ENCODE measurements at places on chromosomes 7 and 10.

DNA sequence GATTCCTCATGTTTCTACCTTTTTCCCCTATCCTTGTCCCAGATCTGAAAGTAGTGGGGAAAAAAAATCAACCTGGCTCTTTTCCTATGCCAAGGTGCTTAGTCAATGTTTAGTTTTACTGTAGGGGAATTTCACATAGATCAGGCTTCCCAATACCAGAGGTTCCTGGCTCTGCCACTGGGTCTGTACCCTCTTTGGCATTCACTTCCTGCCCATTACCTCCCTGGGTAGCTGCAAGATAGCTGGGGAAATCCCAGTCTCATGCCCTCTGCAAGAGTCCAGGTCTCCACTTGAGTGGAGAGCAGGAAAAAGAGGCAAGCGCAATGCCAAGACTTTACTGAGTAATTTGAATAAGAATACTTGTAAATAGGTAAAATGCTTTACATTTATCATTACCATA lies 3.5 kb upstream of the BPGM start:
- no peak for DNase-seq

GRCh38 chr7:49624611-49625010 lies 148.8 kb upstream of the VWC2 start:
- no peak for DNase-seq

- no peak for DNase-seq
Observed at GRCh38 chr10:108663587-108663986, 1259.7 kb downstream of the XPNPEP1 start.

- DNase-seq = no peak
Observed at GRCh38 chr7:78406531-78406930, 608.0 kb downstream of the PHTF2 start.

- no peak for DNase-seq
Observed at GRCh38 chr7:52352013-52352981, 683.1 kb upstream of the POM121L12 start.

DNA sequence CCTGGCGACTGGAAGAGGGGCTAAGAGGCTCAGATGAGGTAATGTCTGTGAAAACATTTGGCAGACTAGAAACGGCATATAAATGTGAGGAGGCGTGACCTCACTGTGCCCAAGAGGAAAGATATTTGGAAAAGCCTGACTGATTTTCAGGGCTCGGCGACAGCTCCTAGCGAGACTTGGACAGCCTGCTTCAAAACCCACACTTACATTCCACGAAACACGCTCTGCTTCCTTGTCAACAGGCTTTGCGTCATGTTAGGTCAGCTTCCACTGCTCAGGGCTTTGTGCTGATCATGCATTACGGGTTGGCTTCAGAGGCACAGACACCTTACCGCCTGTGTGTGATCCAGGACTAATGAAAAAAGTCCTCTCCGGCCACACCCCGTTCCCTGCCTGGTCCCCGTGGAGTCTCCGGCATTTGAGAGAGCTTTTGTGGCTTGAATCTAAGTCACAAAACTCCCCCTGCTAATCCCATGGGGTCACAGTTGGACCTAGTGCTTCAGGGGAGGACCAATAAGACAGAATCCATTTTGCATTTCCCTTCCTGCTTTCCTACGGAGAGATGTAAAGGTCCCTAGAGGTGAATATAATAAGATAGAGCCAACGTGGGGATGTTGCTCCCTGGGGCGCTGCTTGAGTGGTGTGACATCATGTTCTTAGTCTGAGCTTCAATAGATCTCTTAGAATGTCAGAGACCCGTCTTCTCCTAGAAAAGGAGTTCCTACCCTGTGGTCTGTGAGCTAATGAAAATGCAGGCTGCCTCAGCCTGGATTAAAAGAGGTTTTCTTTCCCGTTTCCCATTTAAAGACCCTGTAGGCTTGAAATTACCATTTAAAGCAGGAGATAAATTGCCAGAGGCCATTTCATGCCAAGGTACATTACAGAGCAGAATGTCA lies 25.5 kb downstream of the FGFBP3 start:
- DNase-seq = no peak

- DNase-seq = no peak
Observed at GRCh38 chr7:157224627-157225026, 85.9 kb downstream of the UBE3C start.

DNA sequence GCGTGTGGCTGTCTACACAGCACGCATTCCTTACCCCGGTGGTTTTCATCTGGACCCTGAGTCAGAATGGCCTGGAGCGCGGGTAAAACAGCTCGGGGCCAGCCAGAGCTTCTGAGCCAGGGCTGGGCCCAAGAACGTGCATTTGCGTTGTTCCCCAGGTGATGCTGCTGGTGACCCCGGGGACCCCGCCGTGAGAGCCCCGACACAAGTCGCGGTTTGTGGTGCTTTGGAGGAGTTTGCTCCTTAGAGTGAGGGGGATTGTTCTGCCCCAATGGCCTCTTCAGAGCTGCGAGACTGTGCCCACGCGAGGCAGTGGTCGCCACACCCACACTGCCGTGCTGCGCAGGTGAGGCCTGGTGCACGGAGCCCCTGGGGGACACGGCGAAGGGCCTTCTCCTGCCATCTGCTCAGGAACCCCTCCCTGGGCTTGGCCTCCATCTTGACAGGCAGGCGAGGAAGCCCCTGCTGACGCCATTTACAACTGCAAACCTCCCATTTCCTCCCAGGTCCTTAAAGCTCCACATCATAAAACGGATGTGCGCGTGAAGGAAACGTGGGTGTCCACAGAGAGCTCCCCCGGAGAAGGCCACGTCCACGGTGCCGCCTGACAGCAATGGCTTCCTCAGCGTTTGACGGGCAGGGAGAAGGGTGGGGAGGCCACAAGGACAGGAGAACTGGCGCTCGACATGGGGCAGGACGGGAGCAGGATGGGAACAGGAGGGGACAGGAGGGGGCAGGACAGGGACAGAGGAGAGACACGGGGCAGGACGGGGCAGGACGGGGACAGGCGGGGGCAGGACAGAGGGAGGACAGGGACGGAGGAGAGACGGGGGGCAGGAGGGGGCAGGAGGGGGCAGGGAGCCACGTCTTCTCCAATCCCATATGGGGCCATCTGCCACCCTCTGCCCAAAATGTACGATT lies 477.2 kb downstream of the DNAJB6 start:
- DNase-seq = no peak

DNA sequence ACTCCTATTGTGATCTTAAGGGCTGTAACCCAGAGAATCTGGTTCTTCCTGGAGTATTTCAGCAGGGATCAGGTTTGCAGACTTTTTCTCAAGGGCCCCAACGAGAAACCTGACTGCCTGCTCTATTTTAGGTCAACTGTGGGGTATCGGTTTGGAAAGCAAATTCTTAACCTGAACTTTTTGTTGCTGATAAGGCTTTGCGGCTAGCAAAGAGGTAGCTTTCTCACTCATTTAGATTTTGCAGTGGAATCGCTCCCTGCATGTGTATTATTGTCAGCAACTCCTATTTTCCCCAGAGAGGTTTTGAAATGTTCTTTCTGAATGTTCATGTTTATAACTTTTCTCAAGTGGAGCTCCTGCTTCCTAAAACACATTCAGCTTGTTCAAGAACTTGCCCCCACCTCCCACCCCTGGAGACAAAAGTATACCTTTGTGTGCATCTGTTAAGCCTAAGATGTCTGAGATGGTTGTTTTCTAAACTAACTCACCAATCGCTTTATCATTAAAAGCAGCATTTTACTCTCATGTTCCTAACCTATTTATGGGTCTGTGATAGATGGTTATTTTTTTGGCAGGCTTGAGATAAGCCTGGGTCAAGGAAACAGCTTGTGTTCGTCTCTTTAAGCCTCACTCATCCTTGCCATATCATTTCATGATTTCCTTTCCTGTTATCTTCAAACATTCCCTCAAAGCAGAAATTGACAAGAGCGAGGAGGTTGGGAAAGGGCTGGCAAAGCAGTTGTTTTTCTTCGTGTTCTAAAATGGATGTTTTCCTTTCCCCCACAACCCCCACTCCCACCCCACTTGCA lies 129.8 kb downstream of the BAMBI start:
- no peak for DNase-seq

- DNase-seq = peak; percentile 60
Observed at GRCh38 chr10:98045785-98046389, 15.5 kb upstream of the CRTAC1 start.

DNA sequence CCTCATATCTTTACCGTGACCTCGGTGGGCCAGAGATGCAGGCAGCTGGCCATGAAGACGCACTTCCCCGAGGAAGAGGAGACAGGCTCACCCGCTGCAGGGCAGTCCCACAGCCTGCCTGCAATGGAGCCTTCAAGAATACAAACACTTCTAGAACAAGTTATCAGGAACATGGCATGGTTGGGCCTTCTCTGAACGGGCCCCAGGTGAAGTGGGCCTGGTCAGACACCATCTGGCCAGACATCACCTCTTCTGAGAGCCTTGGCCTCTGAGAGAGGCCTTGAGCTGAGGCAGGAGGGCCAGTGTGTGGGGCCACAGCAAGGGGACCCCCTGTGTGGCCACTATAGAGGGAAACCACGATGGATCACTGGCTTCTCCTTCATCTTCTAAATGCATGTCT lies 112.4 kb upstream of the GDF10 start:
- DNase-seq = no peak

DNA sequence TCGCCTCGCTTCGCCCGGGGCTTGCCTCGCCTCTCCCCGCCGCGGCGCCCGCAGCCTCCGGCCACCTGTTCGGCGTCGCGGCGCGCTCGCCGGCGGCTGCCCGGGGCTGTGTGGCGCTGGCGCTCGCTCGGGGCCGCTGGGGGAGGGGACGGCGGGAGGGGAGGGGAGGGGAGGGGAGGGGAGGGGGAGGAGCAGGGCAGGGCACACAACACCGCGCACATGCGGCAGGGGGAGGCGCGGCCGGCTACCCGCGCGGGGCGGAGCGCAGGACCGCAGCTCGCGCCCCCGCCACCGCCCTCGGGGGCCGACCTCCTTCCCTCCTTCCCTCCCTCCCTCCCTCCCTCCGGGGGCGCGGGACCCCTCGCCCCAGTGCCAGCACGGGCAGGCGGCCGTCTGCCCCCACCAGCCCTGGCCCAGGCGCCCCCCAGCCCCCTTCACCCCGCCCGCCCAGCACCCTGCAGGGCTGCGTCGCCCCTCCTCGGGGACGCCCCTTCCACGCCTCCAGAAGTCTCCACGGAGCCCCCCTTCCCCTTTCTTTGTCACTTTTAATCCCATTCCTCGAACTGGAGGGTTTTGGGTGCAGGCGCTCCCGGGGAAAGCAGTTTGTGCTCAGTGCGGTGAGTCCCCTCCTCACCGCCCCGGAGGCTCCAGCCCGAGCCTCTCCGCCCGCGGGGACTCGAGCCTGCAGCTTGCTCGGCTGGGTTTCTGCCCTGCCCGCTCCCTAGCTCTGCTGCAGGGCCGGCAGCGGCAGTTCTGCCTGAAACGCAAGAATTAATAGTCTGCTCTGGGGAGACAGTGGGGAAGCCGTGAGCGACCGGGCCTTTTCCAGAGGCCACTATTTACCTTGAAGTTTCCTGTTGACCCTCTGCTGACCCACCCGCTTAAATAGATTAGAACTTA lies at the start of gene PARD3:
Gene PARD3, minus strand, starts transcription at position 112 of the 900 bp plus-strand sequence. CDS start 301 bp downstream, outside the sequence.
- no peak for DNase-seq

GRCh38 chr10:80938903-80939302 lies 401.2 kb downstream of the SH2D4B start:
- DNase-seq = no peak

DNA sequence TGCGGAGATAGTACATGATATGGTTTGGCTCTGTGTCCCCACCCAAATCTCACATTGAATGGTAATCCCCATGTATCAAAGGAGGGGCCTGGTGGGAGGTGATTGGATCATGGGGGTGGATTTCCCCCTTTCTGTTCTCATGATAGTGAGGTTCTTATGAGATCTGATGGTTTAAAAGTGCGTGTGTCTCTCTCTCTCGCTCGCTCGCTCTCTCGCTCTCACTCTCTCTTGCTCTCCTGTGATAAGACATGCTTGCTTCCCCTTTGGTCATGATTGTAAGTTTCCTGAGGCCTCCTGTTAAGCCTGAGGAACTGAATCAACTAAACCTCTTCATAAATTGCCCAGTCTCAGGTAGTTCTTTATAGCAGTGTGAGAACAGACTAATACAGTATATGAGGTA lies 171.9 kb downstream of the NSUN6 start:
- DNase-seq = no peak
